ENCODE measurements at places on chromosomes 2 and 18. TPM values are rescaled to one million over a fixed set of nuclear protein-coding genes. Genes with fewer than 3 reads are reported as not detected.

CRYGD gene
- total RNA-seq: not detected

SPIRE1 gene
- total RNA-seq: 7.6 TPM

ADAM17 gene
- 25.6 TPM for total RNA-seq

SMPD4 gene
- total RNA-seq: 91.1 TPM

SLC9A4 gene
- total RNA-seq: 0.07 TPM

UGT1A10 gene
- not detected for total RNA-seq
